Fibroblast of upper back skin (primary cell): ENCODE measurements at places on chromosomes 5 and 9.

DNA sequence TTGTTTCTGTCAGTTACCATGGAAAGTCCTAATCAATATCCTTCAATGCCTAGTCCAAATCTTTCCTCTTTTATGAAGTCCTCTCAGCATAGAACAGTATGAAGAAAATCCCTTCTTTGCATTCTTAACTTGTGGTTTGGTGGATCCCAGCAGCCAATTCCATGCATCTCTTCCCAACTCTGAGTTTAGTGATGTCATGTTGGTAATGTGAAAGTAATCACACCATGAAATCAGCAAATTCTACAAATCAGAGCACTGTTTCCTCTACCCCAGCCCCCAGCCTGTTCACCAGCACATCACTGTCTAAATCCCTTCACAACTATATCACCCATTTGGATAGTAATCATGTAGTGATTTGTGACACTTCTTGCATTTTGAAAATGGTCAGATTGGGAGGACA is 4.7 kb upstream of the C1QTNF2 start:
- peak; percentile 59 for DNase-seq

GRCh38 chr5:1423901-1424603 is 21.2 kb downstream of the SLC6A3 start:
- DNase-seq = no peak

DNA sequence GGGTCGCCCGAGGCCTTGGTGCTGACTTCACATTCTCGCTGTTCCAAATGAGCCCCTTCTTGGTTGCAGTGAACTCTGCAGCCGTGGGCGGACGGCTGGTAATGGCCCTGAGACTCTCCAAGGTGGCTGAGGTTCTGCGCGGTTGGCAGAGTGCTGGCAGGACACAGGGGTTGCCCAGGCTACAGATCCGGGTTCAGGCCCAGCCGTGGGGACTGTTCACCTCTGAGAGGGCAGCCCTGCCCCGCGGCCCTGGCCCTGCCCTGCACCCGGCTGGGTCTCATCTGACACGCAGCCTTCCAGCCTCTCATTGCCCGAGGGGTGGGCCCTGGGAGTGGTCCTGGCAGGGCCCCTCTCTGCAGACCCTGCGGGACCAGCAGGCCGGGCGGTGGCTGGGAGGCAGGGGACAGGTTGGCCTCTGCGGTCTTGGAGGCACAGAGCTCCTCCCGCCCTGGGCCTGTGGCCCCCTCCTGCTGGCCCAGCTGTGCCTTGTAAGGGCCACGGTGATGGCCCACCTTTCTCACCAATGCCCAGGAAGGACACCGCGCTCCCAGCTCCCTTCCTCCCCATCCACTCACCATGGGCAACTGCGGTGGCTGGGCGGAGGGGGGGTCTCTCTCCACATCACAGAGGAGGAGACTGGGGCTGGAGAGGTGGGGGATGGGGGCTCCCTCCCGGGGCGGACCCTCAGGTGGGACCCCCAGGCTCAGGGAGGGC is 51.6 kb downstream of the AHRR start:
- peak; percentile 25 for DNase-seq

DNA sequence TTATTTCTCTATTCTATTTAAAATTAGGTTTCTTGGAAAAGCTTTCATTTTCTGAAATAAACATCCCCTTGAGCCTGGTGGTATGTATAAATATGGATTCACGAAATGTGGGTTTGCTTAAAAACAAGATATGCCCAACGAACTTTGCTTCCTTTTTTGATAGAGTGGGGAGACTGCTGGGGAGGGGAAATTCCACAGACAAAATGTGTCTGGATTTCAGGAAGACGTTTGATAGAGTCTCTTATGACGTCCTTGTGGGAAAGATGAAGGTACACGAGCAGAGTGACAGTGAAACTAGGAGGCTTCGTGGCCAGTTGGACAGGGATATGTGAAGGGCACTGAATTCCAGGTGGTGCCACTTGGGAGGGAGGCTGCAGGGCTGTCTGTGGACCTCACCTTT is 84.5 kb upstream of the RPS23 start:
- no peak for DNase-seq

DNA sequence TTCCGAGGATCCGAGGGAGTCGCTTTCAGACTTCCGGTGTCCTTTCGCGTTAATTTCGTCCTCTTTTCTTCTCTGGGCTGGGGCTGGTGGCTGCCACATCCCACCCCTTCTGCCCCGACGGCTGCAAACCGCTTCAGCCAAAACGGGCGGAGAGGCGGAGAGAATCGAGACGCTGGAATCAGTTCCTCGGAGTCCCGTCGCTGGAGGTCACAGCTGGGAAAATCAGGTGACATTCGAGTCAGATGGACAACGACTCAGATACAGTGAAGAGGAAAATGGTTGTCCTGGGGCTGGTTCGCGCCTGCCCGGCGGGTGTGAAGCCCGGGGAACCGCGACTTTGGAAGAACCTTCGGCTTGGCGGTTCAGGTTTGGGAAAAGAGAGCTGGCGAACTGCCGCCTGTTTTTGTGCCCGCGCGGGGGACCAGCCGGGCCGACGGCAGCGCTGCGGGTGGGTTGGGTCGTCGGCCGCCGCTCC is 8.9 kb upstream of the NKX2-5 start:
- DNase-seq = no peak

GRCh38 chr5:172637110-172637580 is 3.9 kb upstream of the NEURL1B start:
- no peak for DNase-seq

DNA sequence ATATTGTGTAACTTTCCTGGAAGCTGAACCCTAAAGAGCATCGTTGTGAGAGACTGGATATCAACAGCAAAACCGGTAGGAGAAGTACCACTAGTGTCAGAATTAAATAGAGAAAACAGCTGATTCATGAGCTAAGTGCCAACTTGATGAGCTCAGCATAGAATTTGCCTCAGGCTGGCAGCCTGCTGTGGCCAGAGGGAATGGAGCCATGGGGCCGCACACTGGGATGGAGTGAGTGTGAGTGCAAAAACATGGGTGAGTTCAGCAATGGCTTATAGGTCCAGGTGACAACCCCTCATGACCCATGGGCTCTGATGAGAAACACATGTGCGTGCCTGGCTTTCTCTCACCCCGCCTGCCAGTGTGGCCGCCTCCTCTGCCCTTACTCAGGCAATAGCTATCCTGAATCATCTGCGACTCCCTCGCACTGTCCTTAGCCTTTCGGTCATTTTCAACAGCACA is 25.4 kb downstream of the ADAMTS16 start:
- no peak for DNase-seq

DNA sequence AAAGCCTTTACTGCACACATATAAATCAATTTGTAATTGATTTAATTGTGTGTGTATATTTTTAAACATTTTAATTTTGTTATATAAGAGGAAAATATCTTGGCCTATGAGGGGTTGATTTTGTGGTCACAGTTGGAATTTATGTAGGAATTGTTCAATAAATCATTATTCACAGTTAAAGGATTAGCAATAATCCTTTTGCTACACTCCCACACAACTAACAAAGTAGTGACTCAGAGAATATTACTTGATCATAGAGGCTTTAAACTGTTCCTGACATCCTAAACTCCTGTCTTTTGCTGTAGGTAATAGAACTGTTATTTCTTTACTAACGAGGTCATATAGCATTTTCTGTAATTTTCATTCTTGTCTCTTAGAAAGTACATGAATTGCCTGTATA is 95.5 kb downstream of the ZCCHC7 start:
- DNase-seq = peak; percentile 49
